ENCODE measurements at places on chromosomes 3 and 15.

- DNase-seq, result no peak
These were observed 183.3 kb upstream of the ROPN1 start for GRCh38 chr3:124174910-124175874.

- DNase-seq, result no peak
These were observed 81.5 kb upstream of the KCNMB2 start for GRCh38 chr3:178454726-178455125.

GRCh38 chr3:41164777-41165176 is 34.5 kb upstream of the CTNNB1 start:
- DNase-seq, result no peak

DNA sequence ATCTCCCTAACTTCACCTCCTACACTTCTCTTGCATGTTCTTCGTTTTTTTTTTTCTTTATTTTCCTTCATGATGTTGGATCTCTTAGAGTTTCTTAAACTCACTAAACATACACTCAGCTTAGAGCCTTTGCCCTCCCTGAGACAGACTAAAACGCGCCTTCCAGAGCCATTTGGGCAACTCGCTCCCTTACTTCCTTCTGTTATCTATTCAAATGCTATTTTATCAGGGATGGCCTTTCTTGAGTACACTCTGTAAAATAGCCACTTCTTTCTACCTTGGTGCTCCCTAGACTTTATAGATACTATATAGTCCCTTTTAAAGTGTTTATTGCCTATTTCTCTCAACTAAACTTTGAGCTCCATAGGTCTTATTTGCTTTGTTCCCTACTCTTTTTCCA is 598.2 kb upstream of the NECTIN3 start:
- no peak for DNase-seq

DNA sequence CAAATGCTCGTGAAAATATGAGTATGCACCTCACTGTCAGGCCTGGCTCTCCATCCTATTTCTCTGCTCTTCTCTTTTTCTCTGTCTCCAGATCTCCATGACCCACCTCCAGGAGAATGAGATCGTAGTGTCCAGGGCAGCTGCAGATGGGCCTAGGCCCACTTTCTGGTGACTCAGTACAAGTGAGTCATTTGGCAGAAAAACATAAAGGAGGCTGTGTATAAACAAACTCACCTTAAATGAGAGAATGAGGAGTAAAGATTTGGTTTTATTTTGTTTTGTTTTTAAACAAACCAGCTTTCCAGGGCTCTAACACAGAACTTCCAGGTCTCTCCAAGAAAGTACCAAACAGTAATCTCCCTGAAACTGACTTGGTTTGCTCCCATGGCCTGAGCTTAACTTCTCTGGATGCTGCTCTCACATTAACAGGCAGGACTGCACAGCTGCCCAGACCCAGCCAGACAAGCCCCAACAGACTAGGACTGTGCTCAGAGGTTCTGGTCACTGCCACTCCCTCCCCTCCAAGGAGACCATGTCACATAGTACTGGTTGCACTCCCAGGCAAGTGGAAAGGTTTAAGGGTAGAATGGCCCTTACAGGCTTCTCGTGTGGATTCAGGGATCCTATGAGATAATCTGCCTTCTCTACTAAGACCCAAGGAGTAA is 1.5 kb upstream of the HEG1 start:
- DNase-seq, result no peak

DNA sequence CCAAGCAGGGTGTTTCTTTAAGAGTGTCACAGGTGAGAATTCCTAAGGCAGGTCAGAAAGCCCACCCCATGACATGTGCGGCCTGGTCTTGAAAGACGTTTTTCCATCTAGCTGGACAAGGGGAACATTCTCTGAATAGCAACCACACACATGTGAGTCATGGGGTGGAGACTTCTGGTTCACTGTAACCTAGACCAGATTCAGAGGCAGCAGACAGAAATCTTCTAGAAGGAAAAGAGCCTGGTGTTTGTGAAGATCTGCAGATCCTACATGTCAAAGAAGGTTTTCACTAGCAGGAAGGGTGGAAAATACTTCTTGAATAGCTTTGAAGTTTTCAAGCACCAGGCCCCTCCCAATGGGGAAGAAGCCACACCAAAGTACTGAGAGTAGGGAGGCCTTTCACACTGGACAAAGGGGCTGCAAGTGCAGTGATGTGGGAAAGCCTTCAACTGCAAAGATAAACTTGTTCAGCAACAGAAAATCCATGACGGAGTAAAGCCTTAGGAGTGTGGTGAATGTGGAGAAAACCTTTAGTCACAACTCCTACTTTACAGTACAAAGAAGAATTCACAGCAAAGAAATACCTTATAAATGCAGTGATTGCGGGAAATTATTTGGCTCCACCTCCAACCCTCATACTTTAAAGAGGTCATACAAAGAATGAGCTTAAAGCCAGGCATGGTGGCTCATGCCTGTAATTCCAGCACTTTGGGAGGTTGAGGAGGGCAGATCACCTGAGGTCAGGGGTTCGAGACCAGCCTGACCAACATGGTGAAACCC is 17.6 kb downstream of the ADAM10 start:
- DNase-seq, result no peak

GRCh38 chr3:125684199-125684598 is 88.9 kb upstream of the OSBPL11 start:
- DNase-seq, result no peak

DNA sequence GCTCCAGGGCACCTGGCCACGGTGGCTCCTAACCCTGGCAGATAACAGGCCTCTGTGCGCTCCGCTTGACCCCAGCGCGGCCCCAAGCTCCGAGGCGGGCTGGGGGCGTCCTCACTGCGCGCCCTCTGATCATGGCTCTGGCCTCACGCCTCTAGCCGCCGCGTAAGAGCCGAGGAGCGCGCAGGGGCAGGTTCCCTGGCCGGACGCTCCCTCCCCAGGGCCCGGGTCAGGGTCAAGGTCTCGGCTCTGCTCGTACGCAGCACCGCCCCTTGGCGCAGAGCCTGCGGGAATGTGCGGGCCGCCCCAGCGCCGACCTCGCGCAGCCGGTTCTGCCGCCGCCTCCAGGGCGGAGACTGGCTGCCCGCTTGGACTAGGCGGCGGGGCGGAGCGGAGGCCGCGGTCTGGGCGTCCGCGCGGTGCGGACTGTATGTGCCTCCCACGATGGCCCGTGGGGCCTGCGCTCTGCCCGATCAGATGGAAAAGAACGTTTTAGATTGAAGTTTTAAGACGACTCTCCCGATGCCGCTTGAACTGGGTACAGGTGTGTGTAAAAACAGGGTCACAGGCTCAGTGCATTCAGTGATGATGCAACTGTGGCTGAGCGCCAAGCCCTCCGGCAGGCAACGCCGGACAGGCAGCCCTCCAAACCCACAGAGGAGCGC is 40.8 kb downstream of the CHST14 start:
- no peak for DNase-seq

DNA sequence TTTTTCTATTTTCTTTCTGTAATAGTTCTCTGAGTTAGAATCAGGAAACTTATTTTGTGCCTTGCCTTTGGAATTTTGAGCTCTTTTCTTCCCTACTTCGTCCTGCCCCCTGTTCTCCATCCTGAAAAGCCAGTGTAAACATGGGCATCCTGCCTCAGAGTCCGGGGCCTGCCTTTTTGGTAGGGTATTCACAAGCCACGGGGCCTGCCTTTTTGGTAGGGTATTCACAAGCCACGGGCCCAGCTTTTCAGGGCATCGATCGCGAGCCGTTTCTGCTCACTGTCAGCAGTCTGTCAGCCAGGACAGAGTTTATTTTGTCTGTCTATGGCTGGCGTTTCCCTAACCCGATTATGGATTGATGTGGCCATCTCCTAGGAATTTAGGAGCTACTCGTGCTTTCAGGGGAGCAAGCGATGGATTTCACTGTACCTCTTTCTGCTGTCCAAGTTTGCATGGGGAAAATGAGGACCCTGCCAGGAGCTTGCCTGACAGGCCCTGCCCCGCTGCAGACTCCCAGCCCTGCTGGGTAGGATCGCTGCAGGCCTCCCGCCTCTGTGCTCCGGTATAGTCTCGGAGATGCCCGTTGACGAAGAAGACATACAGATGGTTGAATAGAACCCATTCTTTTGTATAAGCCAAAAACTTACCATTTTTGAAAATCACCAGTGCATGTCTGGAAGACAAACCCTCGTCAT is 12.8 kb downstream of the SYNM start:
- DNase-seq, result no peak

- DNase-seq, result no peak
These were observed 22.2 kb downstream of the CFAP20DC start for GRCh38 chr3:59027607-59028006.

- DNase-seq, result peak; percentile 18
These were observed 13.1 kb upstream of the PLA2G4D start for GRCh38 chr15:42107473-42107872.

- no peak for DNase-seq
These were observed 58.4 kb downstream of the GAP43 start for GRCh38 chr3:115681736-115682135.

- no peak for DNase-seq
These were observed 18.2 kb upstream of the SKOR1 start for GRCh38 chr15:67807141-67807540.

GRCh38 chr3:33054100-33055092 is 42.5 kb downstream of the GLB1 start:
- no peak for DNase-seq

GRCh38 chr3:15506571-15506970 is 14.9 kb downstream of the COLQ start:
- no peak for DNase-seq

- DNase-seq, result no peak
These were observed 167.6 kb upstream of the COL8A1 start for GRCh38 chr3:99470841-99471240.

GRCh38 chr3:111733154-111733553 is 125.9 kb upstream of the PHLDB2 start:
- no peak for DNase-seq

- DNase-seq, result no peak
These were observed 59.2 kb upstream of the KLF13 start for GRCh38 chr15:31267161-31268107.

DNA sequence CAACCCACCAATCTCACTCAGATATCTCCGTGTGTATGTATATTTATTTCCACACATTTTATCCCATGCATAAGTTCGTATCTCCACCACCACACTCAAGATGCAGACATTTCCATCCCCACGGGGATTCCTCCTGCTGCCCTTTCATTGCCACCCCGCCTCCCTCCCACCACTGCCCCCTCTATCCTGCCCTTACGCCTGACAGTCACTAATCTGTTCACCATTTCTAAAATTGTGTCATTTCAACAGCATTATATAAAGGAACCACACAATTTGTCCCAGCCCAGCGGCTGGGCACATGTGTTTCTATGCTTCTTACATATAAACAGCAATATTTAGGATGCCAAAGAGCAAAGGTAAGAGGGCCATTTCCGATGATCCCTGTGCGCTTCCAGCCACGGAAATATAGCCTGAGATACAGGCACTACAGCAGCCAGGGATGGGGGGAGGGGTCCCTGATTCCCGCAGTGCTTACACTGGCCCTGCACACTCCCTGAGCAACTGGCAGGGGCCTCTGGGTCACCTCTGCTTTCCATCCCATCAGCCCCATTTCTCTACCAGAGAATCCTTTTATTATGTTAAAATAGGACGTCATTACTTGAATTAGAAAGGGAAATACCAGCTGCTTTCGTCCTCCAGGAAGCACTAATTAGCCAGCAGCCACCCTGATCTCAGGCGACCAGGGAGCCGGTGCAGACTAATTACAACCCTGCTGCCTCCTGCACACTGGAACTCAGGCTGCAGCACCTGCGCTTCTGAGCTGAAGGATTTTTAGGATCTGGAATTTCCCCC is 372.0 kb upstream of the ATP10A start:
- DNase-seq, result no peak

DNA sequence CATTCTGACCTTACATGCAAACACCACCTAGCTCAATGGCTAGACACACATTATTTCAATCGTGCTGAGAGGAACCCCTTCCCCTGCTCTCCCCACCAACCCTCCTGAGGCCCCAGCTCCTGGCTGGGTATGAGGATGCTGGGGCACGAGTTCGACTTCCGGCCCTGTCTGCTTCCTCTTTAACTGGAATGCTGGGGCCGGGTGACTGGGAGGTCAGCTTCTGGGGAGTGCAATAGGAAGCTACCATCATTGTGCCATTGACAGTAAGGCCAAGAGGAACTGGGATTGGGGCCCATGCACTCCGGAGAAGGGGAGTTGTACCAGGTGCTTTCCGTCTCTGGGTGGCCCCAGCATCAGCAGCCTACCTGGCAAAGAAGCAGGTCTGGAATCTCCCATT is 15.6 kb upstream of the TLE3 start:
- DNase-seq, result no peak

- DNase-seq, result no peak
These were observed 56.9 kb upstream of the CSPG5 start for GRCh38 chr3:47635536-47635935.

- no peak for DNase-seq
These were observed 38.8 kb downstream of the LMCD1 start for GRCh38 chr3:8540456-8540855.

GRCh38 chr3:52232279-52233107 is 6.5 kb downstream of the TWF2 start:
- DNase-seq, result no peak

- no peak for DNase-seq
These were observed 8.5 kb upstream of the ILDR1 start for GRCh38 chr3:122030381-122031122.

DNA sequence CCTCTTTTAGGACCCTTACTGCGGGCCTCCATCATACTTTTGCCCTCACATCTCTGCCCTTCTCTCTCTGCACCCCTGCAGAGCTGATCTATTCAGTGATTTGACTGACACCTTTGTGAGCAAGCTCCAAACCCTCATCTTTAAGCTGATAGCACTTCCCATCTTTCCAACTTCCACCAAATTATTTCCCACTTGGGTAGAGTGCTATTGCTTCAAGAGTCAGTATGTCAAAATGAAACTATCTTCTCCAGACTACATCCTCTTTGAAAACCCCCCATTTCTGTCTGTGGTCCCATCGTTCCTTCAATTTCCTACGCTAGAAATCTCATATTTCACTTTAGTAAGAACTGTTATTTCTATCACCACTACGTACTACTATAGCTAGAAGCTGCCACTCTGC is 19.7 kb downstream of the ZWILCH start:
- no peak for DNase-seq

- DNase-seq, result no peak
These were observed 6.3 kb downstream of the DNAH1 start for GRCh38 chr3:52322466-52322865.

GRCh38 chr3:49533786-49534519 is 20.3 kb upstream of the BSN start:
- no peak for DNase-seq

GRCh38 chr15:67025719-67026609 is 39.4 kb upstream of the SMAD3 start:
- no peak for DNase-seq

- DNase-seq, result peak; percentile 21
These were observed 120.8 kb downstream of the RFTN1 start for GRCh38 chr3:16392717-16393116.

- DNase-seq, result no peak
These were observed 408.4 kb downstream of the NAALADL2 start for GRCh38 chr3:175267561-175267960.

DNA sequence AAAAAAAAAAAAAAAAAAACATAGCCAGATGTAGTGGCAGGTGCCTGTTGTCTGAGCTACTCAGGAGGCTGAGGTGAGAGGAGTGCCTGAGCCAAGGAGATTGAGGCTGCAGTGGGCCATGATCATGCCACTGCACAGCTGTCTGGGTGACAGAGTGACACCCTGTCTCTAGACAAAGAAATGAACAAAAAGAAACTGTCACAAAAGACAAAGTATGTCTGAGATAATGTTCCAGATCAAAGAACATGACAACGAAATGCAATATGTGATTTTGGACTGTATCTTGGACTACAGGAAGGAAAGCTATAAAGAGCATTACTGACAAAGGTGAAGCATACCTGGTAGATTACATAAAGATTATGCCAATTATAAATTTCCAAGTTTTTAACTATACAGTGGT is 862.8 kb downstream of the ROBO2 start:
- no peak for DNase-seq
